ENCODE measurements at places on chromosomes 7 and 10. TPM values are rescaled to one million over a fixed set of nuclear protein-coding genes. Genes with fewer than 3 reads are reported as not detected.

GRCh38 chr7:157570531-157571200 lies 233.9 kb downstream of the DNAJB6 start:
- DNase-seq, result peak; percentile 2

DNA sequence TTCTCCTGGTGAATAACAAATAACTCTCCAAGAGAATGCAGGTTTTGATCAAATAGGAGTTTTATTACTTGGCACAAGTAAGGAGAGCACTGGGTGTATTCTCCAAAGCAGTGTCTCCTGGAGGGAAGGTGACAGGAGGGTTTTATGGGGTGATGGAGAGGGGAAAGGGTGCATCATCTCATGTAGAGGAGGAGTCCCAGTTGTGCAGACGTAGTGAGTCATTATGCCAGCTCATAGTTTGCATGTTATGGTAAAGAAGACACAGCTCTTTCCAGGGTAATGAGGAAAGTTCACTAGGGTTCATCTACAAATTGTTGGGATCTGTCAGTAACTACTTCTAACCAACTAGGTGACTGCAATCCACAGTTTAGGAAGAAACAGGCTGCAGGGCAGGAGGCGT lies 347.9 kb upstream of the MEOX2 start:
- DNase-seq, result peak; percentile 85

- no peak for DNase-seq
These were observed 639.5 kb downstream of the ANKRD7 start for GRCh38 chr7:118863966-118864365.

DNA sequence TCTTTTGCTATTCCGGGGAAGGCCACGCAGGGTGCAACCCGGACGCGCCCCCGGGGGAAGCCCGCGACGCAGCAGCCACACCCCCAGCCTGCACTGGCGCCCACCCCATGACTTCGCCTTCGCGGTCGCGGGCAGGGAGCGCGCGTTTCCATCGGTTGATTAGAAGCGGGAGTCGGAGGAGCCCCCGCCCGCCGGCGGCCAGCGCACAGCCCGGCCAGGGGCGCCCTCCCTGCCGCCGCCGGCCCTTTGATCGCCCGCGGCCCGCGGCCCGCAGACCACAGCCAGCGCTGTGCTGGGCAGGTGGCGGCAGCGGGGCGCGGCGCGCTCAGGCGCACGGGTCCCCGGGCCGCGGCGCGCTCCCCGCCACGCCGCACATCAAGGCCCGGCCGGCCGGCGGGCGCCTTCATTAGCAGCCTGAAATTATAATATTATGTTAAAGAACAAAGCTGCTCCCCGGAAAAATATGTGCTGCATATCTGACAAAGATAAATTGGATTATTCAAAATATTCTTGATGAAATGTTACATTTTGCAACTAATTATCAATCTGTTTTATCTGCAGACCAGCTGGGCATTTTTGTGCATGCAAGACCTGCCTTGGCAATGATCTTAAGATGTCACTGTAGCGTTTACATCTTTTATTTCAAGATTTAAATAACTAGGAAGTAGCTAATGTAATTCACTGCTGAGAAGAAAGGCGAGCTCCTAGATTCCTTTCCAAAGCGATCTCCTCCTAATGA lies 160.7 kb upstream of the MKI67 start:
- DNase-seq, result no peak

GRCh38 chr7:142745091-142745635 lies 4.1 kb upstream of the PRSS1 start:
- DNase-seq, result peak; percentile 28

ADCYAP1R1 gene
- 0.06 TPM for total RNA-seq

DNA sequence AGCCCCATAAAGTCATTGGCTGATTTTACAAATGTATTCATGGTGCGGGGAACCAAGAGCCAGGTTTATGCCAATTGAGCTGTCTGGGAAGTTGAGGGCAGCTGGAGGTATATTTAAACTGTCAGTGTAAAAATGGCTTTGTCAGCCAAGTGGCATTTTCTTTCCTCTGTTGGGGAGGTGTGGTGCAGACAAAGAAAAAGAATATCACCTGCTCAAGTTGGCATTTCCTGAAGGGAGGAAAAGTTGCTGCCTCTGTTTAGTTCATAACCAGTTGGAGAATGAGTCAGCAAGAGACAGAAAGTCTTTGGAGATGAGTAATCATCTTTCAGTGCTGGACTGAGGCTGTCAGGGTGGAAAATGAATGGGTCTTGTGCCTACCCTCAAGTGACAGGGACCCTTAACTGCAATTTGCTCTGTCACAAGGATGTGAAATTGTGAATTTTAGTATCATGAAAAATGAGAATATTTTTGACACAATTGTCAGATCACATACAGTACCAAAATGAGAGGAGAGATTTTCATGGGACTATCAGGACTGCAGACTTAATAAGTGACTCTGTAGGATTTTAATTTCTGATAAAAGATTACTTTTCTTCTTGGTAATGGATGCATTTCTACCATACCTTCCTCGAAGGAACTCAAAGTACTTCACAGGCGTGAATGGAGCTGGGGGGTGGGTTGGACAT lies 137.3 kb downstream of the ANLN start:
- DNase-seq, result peak; percentile 86

OPN1SW gene
- total RNA-seq, result 2.1 TPM

SFTPD gene
- total RNA-seq, result not detected

- no peak for DNase-seq
These were observed 2.7 kb downstream of the ZNF503 start for GRCh38 chr10:75398692-75399460.

GRCh38 chr7:99406557-99406956 lies 1.8 kb downstream of the PDAP1 start:
- no peak for DNase-seq

- no peak for DNase-seq
These were observed 601.1 kb upstream of the FOXK1 start for GRCh38 chr7:4080954-4081353.

GRCh38 chr7:76225379-76225778 lies 23.7 kb downstream of the SRRM3 start:
- DNase-seq, result peak; percentile 30

DNA sequence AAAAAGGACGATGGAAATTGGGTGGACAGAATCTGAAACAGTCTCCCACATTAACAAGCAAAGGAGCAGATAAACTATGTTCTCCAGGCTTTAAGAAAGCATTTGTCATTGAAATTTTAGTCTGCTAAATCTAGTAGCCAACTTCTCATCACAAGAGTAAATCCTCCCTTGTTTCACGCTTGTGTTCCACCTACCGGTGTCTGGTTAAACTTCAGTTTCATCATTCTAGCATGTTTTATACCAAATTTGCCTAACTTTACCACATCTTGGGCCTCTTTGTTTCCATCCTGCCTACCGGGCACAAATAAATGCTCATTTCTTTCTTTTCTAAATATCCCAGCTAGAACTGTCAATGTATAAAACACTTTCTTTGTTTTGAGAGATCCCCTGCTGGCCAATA lies 5.8 kb downstream of the LIPA start:
- DNase-seq, result no peak

Data from LHCN-M2 (cell line).